LHCN-M2 (cell line): ENCODE measurements at places on chromosomes 16 and 17. TPM values are rescaled to one million over a fixed set of nuclear protein-coding genes. Genes with fewer than 3 reads are reported as not detected.

The CSF3 gene
- 5.1 and 6.7 TPM in 2 replicates for total RNA-seq

The RCVRN gene
- not detected in 2 replicates for total RNA-seq

The ETV4 gene
- total RNA-seq: 34.5 and 49.8 TPM in 2 replicates

The WNT9B gene
- not detected in 2 replicates for total RNA-seq

The ARL17A gene
- total RNA-seq: 4.4 and 5.8 TPM in 2 replicates

The SGCA gene
- total RNA-seq: 200 and 207 TPM in 2 replicates

The NACA2 gene
- total RNA-seq: not detected in 2 replicates

The TNP2 gene
- not detected in 2 replicates for total RNA-seq

The EMP2 gene
- 56.7 and 61.8 TPM in 2 replicates for total RNA-seq

The IGFALS gene
- not detected in 2 replicates for total RNA-seq

The SOX15 gene
- 0.96 and 2.0 TPM in 2 replicates for total RNA-seq

The FOXN1 gene
- total RNA-seq: not detected in 2 replicates

The TK1 gene
- total RNA-seq: 179 and 198 TPM in 2 replicates

The SKAP1 gene
- 0.17 TPM in 1 of 2 replicates, not detected in the other for total RNA-seq

The RNF157 gene
- total RNA-seq: 2.8 and 3.0 TPM in 2 replicates

DNA sequence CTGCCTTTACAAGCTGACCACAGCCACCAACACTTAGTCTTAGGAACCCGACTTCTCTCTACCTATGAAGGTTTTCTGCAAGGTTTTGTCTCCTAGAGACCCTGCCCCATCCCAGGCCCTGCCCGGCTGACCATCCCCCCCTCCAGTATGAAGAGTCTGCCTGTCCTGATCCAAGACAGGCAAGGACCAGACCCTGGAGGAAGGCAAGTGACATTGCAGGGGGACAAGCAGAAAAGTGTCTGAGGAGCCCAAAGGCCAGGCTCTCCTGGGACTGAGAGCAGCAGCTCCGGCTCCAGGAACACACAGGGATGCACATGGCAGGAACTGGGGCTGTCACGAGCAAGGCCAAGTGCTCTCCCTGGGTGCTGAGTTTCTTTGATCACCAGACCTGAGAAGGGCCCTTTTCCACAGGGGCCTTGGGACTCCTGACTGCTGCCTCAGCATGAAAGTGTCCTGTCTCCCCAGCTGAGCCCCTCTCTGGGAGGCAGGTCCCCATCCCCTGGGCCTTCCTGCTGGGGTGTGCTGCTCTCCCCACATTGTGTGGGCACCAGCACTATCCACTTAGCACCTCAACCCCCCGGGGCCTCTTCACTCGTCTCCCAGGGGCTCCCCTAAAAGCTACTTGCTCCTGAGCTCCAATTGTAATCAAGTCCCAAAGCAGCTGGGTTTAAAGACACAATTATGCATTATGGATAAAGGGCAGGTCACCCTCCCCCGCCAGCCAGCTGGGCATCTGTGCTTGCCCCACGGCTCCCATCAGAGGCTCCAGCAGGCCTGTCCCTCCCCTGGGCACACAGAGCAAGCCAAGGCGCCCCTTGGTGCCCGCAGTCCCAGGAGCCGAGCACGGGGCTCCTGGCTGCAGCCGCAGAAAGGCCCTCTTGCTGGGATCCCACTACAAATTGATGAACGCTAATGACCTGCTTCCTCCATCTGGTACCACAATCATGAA lies 11.6 kb upstream of the CACNG4 start:
- no peak for DNase-seq

GRCh38 chr17:17385491-17385890 lies 82.3 kb downstream of the NT5M start:
- no peak for DNase-seq

DNA sequence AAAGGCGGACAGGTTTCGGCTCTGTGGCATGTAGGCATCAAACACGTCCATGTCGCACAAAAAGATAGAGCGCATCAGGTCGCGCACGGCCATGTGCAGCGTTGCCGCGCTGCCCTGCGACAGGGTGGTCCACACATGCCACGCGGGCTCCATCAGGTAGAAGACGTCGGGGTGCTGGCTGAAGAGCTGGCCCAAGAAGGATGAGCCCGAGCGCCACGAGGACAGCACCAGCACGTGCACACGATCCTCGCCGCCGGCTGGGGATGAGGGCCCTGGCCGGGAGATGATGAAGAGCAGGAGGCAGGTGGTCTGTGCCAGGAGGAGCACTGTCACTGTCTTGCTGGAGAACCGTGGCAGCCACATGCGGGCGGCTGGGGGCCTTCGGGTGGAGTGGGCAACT lies 5.9 kb downstream of the CHST5 start:
- no peak for DNase-seq

DNA sequence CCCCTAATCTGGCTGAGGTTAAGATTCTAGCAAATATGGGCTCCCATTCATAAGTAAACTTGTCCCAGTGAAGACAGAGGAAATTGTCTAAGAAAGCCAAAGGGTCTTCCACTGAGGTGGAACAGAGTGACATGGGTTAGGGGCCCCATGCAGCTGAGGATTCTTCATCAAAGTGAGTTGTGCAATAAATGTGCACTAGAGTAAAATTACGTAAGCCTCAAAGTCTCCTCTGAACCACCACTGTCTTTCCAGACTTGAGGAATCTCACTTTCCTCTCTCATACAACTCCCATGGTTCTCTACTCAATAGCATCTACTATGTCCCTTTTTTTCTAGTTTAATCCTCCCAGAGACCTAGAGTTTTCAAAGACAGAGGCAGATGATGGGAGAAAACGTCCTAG lies 132.4 kb downstream of the CA10 start:
- no peak for DNase-seq

GRCh38 chr16:2846511-2847310 lies 11.3 kb downstream of the PRSS22 start:
- DNase-seq: peak; percentile 63

GRCh38 chr17:65947831-65948230 lies 244.1 kb downstream of the CEP112 start:
- no peak for DNase-seq

- no peak for DNase-seq
Observed at GRCh38 chr16:60304066-60304465, 1570.0 kb upstream of the GOT2 start.

- DNase-seq: no peak
Observed at GRCh38 chr16:27943766-27944165, 119.7 kb downstream of the GSG1L start.

DNA sequence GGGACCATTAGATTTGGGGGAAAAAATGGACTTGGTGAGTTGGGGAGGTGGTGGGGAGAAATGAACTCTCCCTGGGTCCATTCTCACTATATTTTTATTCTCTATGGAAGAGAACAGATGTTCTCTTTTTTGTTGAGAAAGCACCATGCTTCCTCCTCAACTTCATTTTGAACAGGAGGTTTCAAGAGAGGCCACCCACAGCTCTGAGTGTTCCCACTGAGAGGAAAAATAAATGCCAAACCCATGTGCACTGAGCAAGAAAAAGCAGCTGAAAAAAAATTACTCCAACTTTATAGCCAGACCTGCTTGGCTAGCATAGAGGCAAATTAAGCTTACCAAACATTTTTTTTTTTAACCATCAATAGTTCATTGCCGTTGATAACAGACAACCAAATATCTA lies 883.6 kb downstream of the KCNJ2 start:
- DNase-seq: no peak

- DNase-seq: no peak
Observed at GRCh38 chr16:70728150-70728549, 42.3 kb upstream of the MTSS2 start.

DNA sequence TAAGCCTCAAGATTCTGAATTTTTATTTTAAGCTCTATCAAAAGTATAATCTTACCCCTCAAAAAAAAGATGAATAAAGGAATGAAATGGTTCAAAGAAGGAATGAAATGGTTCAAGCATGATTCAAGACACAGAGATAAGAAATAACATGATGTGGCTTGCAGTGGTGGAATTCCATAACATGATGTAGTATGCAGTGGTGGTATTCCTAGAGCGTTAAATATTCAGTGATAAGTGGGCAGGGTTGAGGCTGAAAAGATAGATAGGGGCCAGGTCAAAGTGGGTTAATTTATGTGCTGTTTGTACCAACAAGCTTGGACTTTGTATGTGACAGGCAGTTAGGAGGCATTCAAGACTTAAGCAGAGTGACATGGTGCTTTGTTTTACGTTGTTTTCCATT lies 29.6 kb downstream of the TNRC6A start:
- DNase-seq: no peak

GRCh38 chr16:70703835-70704381 lies 18.1 kb upstream of the MTSS2 start:
- DNase-seq: no peak

DNA sequence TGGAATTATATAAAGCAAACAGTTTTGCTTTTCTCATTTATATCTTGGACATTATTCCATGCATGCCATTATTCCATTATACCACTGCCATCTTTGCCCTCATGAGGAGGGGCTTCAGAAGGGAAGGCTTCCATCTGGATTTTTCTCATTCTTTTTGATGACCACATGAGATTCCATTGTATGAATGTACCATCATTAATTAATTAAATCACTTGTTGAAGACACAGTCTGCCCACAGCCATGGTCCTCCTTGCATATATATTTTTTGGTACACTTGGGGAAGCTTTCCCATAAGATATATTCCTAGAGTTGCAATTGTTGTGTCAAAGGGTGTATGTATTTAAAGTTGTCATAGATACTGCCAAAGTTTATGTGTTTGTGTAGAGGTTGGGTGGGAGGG lies 7.1 kb downstream of the ARL4D start:
- DNase-seq: no peak

DNA sequence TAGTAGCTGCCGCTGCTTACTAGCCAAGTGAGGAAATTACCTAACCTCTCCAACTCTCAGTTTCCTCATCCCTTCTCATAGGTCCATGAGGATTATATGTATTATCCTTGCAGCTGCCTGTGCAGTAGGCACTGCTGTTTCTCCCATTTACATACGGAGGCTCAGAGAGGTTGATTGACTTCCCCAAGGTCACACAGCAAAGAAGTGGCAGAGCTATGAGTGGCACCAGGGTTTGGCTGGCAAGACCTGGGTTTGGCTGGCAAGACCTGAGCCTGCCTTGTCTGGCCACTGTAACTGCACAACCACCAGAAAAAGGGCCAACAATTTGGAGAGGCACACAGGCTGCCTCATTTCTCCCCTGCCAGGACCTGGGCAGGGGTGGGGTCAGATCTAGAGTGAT lies 2.5 kb upstream of the NDRG4 start:
- DNase-seq: no peak

DNA sequence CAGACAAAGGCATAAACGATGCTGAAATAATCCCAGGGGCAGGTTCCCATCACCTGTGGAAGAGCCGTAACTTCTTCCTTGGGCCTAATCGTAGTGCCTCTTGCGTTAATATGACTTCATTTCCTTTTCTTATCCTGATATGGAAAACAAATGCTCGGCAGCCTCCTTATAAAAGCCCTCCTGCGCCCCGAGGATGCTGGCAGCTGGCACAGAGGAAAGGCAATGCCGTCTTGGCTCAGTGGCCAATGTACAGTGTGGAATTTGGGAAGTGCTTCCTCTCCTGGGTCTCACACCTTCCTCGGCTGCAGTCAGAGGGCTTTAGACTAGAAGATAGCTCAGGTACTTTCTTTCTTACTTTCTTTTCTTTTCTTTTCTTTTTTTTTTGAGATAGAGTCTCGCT lies 3.4 kb downstream of the SCN4A start:
- DNase-seq: no peak

DNA sequence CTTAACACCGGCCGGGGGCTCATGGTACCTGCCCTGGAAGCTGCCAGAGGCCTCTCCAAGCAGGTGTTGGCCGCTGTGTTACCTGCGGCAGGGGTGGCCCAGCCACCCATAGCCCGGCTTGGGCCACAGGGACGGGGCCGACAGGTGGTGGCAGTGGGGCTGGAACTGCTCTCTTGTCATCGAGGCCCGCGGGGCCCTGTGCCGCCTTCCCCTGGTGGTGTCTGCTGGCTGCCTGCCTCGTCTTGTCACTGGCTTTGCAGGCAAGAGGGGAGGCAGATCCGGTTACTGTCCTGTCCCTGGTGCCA lies 27.1 kb downstream of the GSE1 start:
- no peak for DNase-seq

- peak; percentile 7 for DNase-seq
Observed at GRCh38 chr17:29504711-29505110, 62.1 kb downstream of the ABHD15 start.

DNA sequence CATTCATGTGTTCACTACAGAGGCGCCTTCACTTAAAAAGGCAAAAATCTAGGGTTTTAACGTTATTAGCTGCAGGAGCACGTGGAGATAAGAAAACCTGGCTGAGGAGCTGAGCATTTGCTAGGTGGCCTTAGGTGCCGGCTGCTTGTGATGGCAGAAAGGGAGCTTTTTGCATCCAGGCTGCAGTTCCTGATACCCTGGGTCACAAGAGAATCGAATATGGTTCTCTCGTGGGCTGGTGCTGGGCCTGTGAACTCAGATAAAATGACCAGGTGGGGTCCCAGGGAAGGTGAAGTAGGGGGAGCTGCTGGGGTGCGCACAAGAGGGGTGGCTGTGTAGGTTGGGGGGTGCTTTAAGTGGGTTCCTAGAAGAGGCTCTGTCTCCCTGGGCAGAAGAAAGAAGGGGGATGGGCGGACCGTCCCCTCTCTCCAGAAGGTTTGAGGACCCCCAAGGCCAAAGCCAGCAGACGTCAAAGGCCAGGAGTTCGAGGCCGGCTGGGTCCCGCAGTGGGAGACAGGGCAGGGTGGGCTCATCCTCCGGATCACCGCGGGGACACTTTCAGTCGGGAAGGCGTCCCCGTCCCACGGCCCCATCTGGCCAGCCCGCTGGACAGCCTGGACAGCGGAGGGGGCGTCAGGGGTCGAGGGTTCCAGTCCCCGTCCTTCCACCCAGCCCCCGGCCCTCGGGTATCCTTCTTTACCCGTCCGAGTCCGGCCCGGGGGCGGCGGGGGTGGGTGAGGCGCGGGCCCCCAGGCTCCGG lies 740 bp upstream of the CMIP start:
- no peak for DNase-seq

GRCh38 chr16:11757671-11758545 lies 15.3 kb upstream of the TXNDC11 start:
- peak; percentile 51 for DNase-seq

- no peak for DNase-seq
Observed at GRCh38 chr16:19774024-19774423, 56.0 kb downstream of the IQCK start.

DNA sequence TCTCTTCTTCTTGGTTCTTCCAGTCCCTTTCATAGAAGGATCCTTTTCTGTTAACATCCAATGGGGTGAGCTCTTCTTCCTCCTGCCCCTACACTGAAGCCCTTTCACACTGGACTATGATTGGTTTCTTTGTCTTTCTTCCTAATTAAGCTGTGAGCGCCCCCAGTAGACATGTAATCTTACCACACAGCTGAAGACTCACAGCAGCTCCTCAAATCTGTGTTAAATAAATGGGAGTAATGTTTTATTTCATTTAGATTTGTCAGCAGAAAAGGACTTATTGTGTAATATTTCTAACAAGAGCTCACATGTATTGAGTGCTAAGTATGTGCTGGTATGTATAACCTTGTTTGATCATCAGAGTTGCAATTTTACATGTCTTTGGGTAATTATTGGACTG lies 55.7 kb downstream of the TOX3 start:
- DNase-seq: no peak

- DNase-seq: no peak
Observed at GRCh38 chr16:79523971-79524370, 76.6 kb downstream of the MAF start.

- DNase-seq: no peak
Observed at GRCh38 chr16:86531641-86532525, 21.6 kb downstream of the FOXF1 start.

- peak; percentile 48 for DNase-seq
Observed at GRCh38 chr16:61926766-61927165, 109.5 kb downstream of the CDH8 start.

- DNase-seq: no peak
Observed at GRCh38 chr17:5854871-5855554, 215.2 kb upstream of the WSCD1 start.

- DNase-seq: peak; percentile 78
Observed at GRCh38 chr16:67884-68789, 4.3 kb downstream of the RHBDF1 start.

GRCh38 chr17:48071654-48072053 lies 23.5 kb downstream of the NFE2L1 start:
- no peak for DNase-seq
